ENCODE measurements at places on chromosomes 3 and 15.
A peak's percentile ranks its signal among the peaks of the same experiment; 100 is the strongest.

DNA sequence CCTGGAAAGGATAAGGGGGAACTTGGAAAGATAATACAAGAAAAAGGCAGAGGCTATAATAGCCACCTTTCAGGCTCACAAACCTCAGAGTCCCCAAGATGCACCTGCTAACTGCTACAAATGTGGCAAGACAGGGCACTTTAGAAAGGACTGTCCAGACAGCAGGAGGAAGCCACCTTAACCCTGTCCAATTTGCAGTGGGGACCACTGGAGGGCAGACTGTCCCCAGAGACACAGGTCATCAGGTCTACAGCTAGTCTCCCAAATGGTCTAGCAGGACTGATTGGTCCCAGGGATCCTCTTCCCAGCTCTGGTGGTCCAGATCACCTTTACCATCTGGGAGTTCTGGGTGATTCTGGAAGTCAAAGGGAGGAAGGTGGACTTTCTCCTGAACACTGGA lies 882.5 kb upstream of the GBE1 start:
- no peak for DNase-seq

GRCh38 chr15:66876731-66877476 lies 174.9 kb downstream of the SMAD6 start:
- no peak for DNase-seq

GRCh38 chr3:78588906-78589621 lies 1178.7 kb downstream of the ROBO1 start:
- no peak for DNase-seq

GRCh38 chr3:184168363-184169120 lies 6.1 kb upstream of the AP2M1 start:
- DNase-seq = no peak

DNA sequence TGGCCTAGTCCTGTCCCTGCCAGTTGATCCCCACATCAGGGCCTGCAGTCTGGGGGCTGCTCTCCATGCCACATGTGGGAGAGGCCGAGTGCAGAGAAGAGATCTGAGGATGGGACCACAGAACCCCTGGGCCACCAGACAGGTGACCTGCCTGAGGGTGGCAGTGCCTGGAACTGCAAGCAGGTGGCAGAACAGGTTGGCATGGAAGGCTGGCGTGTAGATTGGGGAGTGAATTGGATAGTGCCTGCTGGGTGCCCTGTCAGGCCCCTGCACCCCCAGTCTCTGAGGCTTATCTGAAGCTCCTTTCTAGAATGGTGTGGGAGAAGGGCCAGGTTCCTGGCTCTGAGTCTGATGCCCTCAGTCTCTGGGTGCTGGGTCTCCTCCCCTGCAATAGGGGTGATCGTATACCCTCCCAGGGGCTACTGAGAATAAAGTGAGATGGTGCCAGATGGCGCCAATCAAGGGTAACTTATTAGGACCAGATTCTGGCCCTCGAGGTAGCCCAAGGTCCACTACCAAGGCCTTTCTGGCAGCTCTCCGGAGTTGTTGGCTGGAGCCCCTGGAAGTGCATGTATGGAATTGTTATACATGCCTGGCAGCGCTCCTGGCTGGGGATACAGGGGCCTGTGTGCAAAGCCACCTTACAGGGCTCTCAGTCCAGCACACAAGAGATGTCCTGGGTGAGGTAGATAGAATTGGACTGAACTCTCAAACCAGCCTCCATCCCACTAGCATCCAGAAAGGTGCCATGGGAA lies 15.7 kb downstream of the C3orf18 start:
- no peak for DNase-seq

DNA sequence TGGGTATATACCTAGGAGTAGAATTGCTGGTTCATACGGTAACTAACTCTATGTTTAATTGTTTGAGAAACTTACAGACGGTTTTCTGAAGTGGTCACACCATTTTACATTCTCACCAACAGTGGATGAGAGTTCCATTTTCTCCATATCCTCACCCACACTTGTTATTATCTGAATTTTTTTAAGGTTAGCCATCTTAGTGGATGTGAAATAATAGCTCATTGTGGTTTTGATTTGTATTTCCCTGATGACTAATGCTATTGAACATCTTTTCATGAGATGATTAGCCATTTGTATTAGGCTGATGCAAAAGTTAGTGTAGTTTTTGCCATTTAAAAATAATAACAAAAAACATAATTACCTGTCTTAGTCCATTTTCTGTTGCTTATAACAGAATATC lies 18.6 kb downstream of the CSTA start:
- no peak for DNase-seq

DNA sequence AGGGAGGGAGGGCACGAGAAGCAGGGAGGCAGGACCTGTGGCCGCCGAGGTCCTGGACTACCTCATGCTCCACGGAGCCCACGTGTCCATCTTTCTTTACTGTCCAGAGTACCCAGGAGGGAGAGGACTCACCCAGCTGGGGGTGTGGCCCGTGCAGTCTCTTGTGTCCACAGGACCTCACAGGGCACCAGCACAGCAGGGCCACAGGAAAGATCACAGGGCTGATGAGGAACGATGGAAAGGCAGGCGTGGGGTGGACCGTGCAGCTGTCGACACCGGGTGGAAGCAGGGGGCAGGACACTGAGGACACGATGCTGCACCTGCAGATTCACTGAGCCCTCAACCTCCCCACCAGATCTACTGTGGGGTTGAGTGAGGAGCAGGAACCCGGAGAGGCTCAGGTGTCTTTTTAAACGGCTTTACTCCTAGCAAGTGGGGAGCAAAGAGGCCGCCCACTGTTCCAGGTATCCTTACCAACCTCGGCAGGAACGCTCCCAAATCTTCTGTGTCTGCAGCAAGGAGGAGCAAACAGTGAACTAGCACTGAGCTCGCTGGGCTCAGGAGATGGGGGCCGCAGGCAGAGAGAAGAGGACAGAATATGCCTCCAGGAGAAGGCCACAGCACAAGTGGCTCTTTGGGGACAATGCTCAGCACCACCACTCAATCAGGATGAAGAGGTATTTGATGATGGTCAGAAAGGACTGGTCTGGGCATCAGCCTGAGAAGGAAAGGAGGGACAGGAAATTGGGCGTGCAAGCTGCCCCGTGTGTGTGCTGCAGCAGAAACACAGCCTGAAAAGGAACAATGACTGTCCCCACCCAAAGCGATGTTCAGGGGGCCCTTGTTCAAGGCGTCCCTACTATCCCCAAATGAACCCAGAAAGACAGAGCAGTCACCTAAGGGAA lies 198.8 kb downstream of the XXYLT1 start:
- DNase-seq = no peak

DNA sequence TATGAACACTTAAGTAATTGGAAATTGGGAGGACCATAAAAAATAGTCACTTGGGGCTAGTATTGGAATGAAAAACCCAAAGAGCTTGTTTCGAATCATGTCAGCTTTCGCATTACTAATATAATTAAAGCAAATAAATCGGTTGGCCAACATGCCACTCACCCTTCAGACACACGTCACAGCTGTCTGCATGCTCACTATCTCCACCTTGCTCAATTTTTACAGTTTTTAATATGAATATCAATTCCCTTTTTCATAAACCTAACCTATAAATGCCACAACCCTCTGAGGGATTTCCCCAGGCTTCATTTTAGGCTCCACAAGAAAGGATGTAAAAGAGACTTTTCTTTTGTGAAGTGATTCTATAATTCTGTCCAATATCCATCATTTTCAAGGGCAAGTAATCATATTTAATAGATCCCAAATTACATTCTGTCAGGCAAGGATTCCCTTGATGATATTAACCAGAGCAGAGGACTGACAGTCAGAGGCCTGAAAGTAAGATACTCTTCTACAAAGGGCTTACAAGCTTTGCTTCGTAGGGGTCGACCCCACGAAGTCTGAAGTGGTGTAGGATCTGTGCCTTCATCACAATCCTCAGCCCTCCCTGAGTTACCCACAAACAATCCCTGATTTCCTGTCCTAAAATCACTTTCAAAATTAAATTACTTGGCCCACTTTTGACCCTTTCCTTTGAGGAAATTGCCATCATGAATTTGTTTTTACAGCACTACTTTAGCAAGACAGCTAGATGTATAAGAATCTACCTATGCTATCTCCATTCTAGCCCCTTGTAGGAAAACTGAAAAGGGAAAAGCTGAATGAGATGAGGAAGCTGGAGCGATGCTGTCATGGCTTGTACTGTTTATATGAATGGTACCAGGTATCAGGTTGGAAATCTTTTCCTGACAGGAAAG lies 44.5 kb downstream of the NANOGP8 start:
- DNase-seq = no peak

DNA sequence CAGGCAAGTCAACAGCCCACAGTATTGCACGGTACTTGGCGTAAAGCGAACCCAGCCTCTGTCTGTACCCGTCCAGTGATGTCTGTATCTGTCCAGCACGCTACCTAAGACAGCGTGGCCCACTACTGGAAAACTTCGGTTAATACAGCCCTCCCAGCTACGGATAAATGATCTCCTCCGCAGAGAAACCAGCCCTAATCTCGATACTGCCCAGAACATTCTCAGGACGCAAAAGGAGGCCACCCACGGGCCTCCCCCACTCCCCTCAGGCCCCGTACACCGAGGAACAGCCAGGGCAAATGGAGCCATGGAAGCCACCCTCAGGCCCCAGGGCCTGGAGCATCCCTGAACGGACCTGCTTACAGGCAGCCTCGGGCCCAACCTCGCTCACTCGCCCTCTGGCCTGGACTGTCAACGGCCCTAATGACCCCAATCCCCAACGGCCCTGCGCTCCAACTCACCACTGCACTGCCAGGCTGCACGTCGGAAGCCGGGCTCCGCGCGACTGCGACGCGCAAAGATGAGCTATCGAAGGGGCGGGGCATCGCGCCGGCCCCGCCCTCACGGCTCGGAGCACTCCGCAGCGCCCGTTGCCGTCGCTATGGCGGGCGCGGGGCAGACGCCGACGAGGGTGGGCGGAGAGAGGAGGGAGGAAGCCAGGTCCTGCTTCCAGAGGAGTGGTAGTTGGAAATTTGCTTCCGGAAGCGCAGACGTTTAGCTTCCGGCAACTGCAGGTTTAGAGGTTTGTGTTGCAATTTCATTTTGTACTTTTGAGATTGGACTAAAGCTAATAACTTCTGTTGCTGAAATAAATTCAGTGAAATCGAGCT lies at the start of gene SKIC8:
SKIC8 (minus strand) TSS at position 509 of the 830 bp plus-strand sequence. CDS start 3,923 bp downstream, outside the sequence.
- DNase-seq = peak; percentile 93

- DNase-seq = peak; percentile 77
These were observed 23.6 kb downstream of the TIMP4 start for GRCh38 chr3:12135029-12135657.

DNA sequence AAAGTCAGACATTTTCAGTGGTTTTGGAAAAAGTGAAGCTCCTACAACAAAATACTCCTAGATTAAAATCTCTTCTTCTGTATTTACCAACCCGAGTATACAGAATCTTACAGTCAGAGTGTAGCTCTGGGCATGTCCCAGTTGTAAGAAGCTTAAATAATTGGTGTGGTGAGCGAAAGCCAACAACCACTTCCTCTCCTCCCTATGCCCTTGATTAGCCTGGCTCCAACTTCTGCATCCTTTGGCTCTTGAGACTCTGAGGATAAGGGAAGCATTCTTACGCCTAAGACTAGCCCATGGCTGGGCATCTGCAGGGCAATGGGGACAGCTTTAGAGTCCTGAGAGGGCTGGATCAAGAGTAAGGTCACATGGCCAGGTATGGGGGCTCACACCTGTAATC lies 25.5 kb downstream of the RFT1 start:
- DNase-seq = no peak

GRCh38 chr3:8482960-8483665 lies 18.5 kb upstream of the LMCD1 start:
- no peak for DNase-seq

GRCh38 chr3:66259566-66260255 lies 38.9 kb downstream of the SLC25A26 start:
- DNase-seq = no peak

GRCh38 chr3:134761213-134761612 lies 33.8 kb upstream of the EPHB1 start:
- DNase-seq = no peak

DNA sequence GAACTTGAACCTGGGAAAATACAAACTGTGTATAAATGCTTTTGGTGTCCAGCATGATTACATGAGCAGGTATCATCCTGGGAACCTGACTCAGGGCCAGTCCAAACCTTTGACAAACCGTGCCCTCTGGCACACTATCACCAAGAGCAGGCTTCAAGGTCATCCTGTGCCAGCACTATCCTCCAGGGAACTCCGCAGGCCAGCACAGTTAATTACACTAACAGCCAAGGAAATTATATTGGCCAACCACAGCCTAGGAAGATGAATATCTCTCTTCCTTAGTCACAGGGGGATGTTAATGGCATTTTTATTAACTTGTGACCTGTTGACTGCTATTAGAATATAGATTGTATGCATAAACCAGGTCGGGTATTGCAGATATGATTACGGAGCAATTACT lies 262.0 kb downstream of the TUSC7 start:
- peak; percentile 2 for DNase-seq

- no peak for DNase-seq
These were observed 51.7 kb downstream of the UBE2E2 start for GRCh38 chr3:23254835-23255234.
